ENCODE measurements at places on chromosomes 7 and 10.

GRCh38 chr10:89382757-89383156 is 4.9 kb downstream of the IFIT1B start:
- DNase-seq = no peak

DNA sequence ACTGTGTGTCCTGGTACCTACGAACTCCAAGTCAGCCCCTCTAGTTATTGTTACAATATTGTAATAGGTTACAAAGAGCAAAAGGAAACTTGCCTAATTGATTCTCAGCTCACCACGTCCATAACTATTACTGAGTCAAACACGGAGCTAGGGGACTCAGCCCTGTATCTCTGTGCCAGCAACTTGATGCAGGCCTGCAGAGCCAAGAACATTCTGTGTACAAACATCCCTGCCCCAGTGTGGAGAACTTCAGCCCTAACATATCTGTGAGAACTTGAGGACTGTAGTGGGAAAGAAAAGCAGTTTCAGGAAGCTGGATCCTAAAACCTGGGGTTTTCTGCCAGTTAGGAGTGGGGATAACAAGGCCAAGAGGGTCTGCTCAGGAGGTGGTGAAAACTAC is 114.9 kb upstream of the PRSS58 start:
- DNase-seq = no peak

GRCh38 chr10:70448236-70448635 is 6.8 kb upstream of the NODAL start:
- no peak for DNase-seq

DNA sequence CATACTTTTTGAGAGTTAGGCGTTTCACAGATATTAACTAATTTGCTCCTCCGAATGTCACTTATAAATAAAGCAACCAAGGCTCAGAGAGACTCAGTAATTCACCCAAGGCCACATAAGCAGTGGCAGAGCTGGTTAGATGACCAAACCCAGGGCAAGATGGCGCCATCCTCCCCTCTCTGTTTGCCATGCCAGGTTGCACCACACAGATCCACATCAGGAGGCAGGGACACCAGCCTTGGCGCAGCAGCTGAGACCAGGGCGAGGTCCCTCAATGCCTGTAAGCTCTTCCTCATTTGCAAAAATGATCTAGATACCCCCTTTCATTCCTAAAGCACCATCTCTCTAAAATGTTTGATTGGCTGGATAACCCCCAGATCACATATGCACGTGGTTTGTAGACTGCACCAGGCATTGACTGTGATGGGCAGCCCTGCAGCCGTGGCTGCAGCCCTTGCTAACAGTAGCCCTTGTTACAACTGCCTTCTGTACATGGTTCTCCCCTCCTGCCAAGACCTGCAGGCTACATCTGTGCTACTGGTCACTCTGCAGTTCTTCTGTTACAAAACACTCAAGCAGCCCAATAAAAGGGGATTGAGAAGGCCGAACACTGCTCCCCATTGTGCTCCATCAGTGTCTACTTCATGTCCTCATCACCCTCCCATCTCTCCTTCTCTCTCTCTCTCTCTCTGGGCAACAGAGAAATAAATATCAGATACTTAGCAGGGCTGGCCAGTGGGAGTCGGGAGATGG is 298.6 kb downstream of the PRPF18 start:
- DNase-seq = no peak
